ENCODE measurements at places on chromosomes 2 and 18. TPM values are rescaled to one million over a fixed set of nuclear protein-coding genes. Genes with fewer than 3 reads are reported as not detected.

DNA sequence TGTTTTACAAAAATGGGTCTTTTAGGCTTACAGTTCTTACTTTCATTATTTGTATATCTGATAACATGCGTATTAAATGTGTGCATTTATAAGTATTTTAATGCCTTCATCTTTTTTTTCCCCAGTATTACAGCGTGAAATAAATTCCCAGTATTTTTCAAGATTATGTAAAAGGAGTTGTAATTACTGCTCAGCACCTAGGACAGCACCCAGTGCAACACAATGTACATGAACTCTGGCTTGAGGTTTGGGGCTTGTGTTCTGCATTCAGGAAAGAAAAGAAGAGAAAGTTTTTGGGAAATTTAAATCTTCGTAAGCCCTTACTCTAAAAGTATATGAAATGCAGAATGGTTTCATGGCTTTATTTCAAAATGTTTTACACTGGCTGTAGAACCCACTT lies 16.7 kb downstream of the ZNF638 start:
- peaks cover 53% of the 10 kb centered on the region for H3K36me3 ChIP-seq
- no peaks in the 10 kb centered on the region for H3K27me3 ChIP-seq
- peak; percentile 25 for DNase-seq
- H3K4me3 ChIP-seq, result no peak overlapping the region
- no peak overlapping the region for H3K27ac ChIP-seq

DNA sequence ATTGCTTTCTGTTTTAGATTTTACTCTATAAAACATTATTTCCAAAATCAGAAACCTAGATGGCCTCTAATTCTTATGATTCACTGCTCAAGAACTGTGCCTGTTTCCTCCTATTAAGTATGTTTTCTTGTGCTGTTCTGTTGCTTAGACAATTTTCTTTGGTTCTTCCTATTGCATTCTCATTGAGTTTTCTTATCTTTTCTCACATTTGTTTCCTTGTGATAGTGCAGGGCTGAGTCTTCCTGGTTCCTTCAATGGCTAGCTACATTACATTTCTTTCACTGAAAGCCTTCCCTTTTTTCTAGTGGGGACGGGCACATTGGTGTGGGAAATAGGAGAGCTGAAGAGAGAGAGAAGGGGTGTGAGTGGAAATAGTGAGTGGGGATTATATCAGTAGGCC lies 183.4 kb downstream of the CALCRL start:
- H3K27me3 ChIP-seq, result no peaks in the 10 kb centered on the region
- no peaks in the 10 kb centered on the region for H3K36me3 ChIP-seq
- no peaks in the 10 kb centered on the region for H3K4me1 ChIP-seq
- H3K4me3 ChIP-seq, result no peak overlapping the region
- H3K27ac ChIP-seq, result no peak overlapping the region

DNA sequence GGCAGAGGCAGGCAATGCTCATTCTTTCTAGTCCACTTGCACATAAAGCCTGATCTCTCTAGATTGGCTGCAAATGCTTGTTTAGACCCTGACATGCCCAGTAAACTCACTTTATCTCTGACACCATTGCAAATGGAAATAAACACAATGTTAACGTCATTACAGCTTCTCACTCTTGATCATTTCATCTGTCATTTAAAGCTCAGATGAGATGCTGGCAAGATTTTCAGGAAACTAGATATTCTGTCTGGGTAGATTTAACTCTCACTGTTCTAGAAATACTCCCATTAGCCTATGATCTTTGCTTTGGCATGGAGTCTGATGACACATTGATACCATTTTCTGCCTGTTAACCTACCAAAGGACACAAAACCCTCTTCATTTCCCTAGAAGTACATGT lies 320.7 kb upstream of the HNRNPA3 start:
- H3K36me3 ChIP-seq, result no peaks in the 10 kb centered on the region
- no peaks in the 10 kb centered on the region for H3K4me1 ChIP-seq
- no peak overlapping the region for H3K4me3 ChIP-seq
- no peak overlapping the region for H3K27ac ChIP-seq

DNA sequence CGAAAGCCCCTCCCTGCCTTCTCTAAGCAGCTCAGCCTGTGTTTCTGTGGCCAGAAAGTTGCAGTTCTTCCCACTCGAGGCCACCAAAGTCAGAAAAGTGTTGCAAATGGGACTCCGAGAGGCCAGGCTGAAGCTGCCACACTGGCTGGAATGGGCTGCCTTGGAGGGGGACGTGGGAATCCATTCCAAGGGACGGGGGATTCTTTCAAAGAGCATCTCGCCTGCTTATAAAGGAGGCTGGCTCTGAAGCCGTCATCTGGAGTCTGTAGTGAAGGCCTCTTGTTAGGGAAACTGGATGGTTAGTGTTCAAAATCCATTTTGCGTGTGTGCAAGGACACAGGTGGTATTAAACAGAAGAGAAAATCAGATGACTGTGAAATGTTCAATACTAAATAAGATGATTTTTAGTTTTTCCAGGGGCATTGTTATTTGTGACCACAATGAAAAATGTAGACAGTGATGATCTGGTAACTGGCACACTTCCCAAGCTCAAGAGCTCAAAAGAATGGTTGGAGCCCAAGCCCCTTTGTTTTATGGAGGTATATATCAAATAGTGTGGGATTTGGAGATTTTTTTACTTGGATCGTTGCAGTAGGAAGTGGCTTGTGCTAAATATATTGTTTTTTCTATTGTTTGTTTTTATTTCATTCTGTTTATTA lies 782 bp downstream of the FAM228B start:
- H3K4me3 ChIP-seq, result peak overlapping the region; percentile 75
- peaks cover 3% of the 10 kb centered on the region for H3K27me3 ChIP-seq
- H3K27ac ChIP-seq, result peak overlapping the region; percentile 72

The TACR1 gene
- not detected for total RNA-seq

DNA sequence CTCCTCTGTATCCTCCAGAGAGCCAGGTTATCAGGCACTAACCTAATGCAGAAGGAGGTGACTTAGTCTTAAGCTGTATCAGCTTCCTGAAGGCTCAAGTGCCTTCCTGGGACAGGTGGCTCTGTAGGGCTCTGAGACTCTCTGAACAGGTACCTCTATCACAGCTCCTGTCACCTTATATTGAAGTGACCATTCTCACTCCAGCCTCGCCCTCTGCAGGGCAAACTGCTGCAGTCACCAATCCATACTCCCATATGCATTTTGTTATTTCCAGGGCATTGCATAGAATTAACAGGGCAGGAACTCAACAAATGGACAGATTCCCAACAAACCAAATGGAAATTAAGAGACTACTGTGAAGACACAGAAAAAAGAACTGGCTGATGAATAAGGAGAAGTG lies 203.0 kb upstream of the REV1 start:
- no peak for DNase-seq
- no peaks in the 10 kb centered on the region for H3K36me3 ChIP-seq

DNA sequence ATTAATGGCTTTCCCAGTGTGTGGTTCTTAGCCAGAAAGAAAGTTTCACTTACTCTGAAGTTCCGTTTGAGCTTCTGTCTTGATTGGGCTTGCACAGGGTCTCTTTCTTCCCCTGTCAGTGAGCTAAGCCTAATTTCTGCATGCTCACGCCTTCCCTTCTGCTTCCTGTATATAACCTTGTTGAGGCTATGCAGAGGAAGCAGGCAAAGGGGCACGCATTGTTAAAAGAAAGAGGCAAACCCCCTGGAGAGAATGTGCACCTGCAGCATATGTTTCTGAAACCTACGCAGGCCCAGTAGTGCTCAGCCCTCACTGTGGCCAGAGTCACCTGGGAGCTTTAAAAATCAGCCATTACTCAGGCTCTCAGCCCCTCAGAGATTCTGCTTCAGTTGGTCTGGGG lies 14.5 kb upstream of the PLA2R1 start:
- H3K27ac ChIP-seq, result no peak overlapping the region
- DNase-seq, result no peak
- H3K36me3 ChIP-seq, result no peaks in the 10 kb centered on the region
- H3K4me3 ChIP-seq, result no peak overlapping the region
- H3K4me1 ChIP-seq, result no peaks in the 10 kb centered on the region

DNA sequence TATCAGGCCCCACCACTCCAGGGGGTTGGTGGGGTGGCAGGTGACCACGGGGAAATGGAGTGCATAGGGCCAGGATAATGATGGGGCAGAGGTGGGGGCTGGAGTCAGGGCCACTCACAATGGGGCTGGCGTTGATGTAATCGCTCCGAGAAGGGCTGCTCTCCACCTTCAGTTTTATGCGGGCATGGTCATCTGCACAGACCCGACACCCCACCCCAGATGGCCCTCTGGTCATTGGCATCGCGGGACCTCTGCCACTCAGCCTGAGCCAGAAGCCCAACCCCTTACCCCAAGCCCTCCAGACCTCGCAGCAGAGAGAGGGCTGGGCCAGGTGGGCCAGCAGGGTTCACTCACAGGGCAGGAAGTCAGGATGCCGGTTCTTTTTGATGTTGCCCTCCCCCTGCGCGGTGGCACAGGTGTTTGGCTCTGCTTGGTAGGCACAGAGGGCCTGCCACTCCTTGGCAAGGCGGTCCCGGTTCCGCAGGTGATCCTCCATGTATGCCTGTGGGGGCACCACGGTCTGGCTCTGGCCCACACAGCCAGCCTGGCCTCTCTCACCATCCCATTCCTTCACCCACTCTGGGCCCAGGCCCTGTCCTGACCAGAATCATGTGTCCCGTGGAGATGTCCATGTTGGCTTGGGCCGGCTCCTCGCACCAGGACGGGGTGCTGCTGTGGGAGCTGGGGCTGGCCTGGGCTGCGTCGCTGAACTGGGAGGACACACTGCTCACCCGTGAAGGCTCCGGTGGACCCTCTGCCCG lies 12.4 kb downstream of the PTPRN start:
- H3K27me3 ChIP-seq, result peaks cover 23% of the 10 kb centered on the region
- peak; percentile 17 for DNase-seq
- no peak overlapping the region for H3K27ac ChIP-seq
- H3K4me1 ChIP-seq, result peaks cover 31% of the 10 kb centered on the region
- H3K36me3 ChIP-seq, result no peaks in the 10 kb centered on the region
- no peak overlapping the region for H3K4me3 ChIP-seq

- no peaks in the 10 kb centered on the region for H3K27me3 ChIP-seq
- H3K36me3 ChIP-seq, result peaks cover 27% of the 10 kb centered on the region
- peaks cover 34% of the 10 kb centered on the region for H3K4me1 ChIP-seq
- no peak overlapping the region for H3K4me3 ChIP-seq
- DNase-seq, result no peak
- H3K27ac ChIP-seq, result no peak overlapping the region
Observed at GRCh38 chr2:239313776-239314175, 87.0 kb downstream of the HDAC4 start.

The TMEM247 gene
- total RNA-seq, result not detected

- no peaks in the 10 kb centered on the region for H3K36me3 ChIP-seq
- DNase-seq, result no peak
- H3K4me3 ChIP-seq, result peak overlapping the region; percentile 81
- peak overlapping the region; percentile 90 for H3K27ac ChIP-seq
- peaks cover 10% of the 10 kb centered on the region for H3K27me3 ChIP-seq
Observed at GRCh38 chr2:27489118-27489497, 435 bp downstream of the IFT172 start.

DNA sequence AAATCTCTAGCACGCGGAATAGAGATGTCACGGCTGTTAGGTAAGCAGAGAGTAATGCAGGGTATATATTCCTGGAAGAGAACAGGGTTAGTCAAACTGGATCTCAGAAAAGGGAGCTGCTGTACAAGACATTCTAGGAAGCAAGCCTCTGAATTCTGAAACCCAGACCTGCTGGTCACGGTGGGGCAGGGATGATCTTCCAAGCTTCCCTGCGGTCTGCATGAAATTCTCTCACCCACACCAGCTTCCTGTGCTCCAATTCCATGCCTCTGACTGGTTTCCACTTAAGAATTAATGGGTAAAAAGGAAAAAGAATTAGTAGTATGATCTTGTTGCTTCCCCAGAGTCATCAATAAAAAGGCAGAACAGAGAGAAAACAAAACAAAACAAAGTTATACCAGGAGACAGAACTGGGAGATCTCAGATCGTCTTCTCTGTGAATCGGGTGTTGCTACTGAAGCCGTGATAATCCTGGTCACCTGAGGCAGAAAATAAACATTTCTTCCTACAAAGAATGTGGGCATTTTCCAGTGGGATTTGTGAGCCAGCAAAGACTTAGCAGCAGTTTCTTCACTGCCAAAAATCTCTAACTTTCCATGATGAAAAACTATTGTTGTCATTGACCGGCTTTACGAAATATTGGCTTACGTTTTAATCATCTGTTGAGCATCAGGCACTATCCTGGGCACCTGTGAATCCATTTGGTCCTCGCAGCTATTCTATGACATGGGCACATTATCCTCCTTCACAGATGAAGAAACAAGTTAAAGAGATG lies 5.3 kb upstream of the CYP27C1 start:
- no peak for DNase-seq
- no peak overlapping the region for H3K4me3 ChIP-seq
- peaks cover 9% of the 10 kb centered on the region for H3K4me1 ChIP-seq
- no peak overlapping the region for H3K27ac ChIP-seq
- H3K27me3 ChIP-seq, result peaks cover 44% of the 10 kb centered on the region

The DSG4 gene
- total RNA-seq, result not detected

GRCh38 chr2:211494536-211494935 lies 938.1 kb downstream of the CPS1 start:
- no peak for DNase-seq
- H3K4me1 ChIP-seq, result no peaks in the 10 kb centered on the region
- H3K4me3 ChIP-seq, result no peak overlapping the region
- no peaks in the 10 kb centered on the region for H3K36me3 ChIP-seq
- H3K27me3 ChIP-seq, result no peaks in the 10 kb centered on the region
- no peak overlapping the region for H3K27ac ChIP-seq

The GAD1 gene
- total RNA-seq, result 1.4 TPM
